Stimulated activated CD8-positive, alpha-beta memory T cell treated with anti-CD3 and anti-CD28 coated beads, Interleukin-2, amount 100 ng/mL, for 1 hour (primary cell): ENCODE measurements at places on chromosomes 5 and 9.

- DNase-seq: no peak
These were observed 247.2 kb downstream of the DENND1A start for GRCh38 chr9:123682746-123683145.

DNA sequence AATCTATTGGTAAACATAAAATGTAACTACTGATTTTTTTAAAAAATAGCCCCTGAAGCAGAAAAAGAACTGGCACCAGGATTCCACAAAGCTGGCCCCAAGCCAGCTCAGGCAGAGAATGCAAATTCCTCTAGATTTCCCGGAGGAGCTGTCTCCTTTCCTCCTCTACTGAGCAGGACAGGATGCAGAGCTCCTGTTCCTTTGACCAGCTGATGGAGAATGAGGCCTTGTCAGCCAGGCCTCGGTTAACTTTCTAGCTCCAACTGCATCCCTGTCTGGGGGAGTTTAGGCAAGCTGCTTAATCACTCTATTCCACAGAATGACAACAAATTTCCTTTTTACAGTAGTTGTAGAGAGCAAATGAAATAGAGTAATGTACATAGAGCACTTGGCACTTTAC, 155.5 kb downstream of the GNAQ start:
- no peak for DNase-seq

- DNase-seq: no peak
These were observed 24.7 kb downstream of the TYRP1 start for GRCh38 chr9:12717907-12718306.

GRCh38 chr5:17184588-17184987, 32.8 kb upstream of the BASP1 start:
- no peak for DNase-seq

GRCh38 chr5:30874241-30875034, 319.0 kb upstream of the CDH6 start:
- no peak for DNase-seq

GRCh38 chr5:151448038-151448985, 909 bp downstream of the SLC36A1 start:
- no peak for DNase-seq

DNA sequence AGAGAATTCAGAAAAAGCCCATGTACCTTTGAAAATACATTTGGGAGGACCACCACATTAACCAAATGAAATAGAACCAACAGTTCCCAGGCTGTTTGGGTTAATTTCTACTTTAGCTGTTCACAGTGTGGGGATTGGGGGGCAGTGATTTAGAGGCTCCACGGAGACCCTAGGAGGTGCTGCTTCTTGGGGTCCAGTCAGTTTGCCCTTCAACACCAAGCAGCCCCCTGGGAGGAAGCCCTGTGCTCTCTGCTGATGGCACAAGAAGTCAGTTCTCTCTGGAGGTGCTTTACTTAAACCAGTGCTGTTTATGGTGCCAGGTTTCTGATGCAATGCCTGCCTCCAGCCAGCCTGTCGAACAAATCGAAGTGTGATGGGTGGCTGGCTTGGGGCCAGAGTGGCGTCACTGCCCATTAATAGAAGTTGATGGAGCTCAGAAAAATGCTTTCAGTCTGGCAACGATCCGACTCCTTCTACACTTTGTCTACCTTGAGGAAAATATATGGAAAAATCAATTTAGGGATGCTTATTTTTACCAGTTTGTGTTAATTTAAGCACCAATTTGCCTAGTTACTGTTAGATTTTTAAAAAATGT, 134.0 kb downstream of the SNX18 start:
- DNase-seq: no peak

GRCh38 chr5:44727100-44727499, 81.6 kb upstream of the MRPS30 start:
- no peak for DNase-seq

DNA sequence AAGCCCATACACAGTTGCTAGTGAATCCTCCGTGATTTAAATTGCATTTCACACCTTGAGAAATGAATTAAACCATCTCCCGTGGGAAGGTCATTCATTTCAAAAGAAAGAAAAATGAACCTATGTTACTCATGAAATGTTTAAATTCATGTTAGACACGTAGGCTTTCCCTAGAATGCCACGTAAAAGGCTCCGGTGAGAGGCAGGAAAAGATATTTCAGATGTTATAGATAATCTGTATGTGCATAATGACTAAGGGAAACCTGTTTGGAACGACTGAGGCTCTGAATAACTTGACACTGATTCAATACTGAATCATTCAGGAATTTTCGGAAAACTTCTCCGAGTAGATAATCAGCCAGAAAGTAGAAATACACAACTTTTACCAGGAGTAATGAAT, 134.3 kb upstream of the ICE1 start:
- no peak for DNase-seq

DNA sequence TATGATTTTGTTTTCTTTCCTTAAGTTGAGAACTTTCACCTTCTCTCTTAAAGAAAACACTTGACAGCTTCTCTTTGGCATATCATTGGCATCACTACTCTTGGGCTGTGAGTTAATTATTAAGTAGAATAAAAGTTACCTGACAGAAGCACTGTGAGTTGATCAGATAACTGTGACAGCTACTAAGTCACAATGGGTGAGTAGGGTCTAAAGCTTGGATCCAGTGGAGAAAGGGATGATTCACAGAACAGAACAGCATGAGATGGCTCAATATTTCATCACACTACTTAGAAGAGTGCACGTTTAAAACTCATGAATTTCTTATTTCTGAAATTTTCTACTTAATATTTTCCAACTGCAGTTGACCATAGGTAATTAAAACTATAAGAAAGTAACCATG, 268.5 kb upstream of the NMUR2 start:
- no peak for DNase-seq

GRCh38 chr5:113581388-113581787, 67.9 kb downstream of the YTHDC2 start:
- no peak for DNase-seq

DNA sequence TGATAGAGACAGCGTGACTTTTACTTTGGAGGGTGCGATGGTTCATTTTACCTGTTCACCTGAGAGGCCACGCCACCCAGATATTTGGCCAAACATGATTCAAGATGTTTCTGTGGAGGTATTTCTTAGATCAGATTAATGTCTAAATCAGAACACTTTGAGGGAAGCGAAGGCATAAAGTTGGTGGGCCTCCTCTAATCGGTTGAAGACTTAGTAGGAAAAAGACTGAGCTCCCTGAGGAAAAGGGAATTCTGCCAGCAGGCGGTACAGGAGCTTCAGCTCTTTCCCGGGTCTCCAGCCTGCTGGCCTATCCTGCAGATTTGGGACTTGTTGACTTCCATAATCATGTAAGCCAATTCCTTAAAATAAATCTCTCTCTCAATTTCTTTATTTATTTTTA, 7.0 kb upstream of the LAMC3 start:
- no peak for DNase-seq

- DNase-seq: no peak
These were observed 66.0 kb upstream of the IRX4 start for GRCh38 chr5:1948663-1949191.

DNA sequence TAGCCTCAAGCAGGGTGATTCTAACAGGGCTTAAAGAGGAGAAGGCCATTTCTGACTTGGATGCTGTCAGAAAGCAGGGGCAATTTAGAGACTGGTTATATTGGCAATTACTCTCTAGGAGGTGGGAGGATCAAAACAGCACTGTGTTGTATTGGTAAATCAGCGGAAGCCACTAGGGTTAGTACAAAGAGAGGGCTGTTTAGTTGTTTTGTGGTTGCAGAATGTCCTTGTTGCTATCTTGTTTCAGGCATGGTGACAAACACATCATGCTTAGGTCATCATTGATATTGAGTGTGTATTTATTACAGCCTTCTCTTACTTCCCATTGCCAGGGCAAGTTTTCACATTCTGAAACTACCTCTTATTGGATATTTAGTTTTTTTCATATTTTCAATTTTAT, 165.3 kb downstream of the TAF11L14 start:
- DNase-seq: no peak

DNA sequence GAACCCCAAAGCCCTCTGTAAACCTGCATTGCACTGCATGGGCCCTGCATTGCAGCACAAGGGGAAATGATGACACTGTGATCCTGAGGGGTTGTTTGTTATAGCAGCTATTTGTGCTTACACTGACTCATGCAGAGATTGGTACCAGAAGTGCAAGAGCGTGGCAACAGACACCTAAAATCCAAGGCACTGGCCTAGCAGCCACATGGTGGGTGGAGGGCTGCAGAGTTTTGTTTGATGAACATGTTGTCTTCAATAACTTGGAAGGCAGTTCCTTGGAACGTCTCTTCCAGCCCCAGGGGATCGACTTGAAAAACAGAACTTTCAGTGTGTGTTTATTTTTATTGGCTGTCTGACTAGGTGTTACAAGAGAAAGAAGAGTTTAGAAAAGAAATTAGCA, 14.5 kb downstream of the FCN2 start:
- no peak for DNase-seq
